Activated CD4-positive, alpha-beta memory T cell treated with anti-CD3 and anti-CD28 coated beads, Interleukin-2, amount 10 ng/mL, durations not matched to agents 7 days and 5 days (primary cell): ENCODE measurements at places on chromosomes 2 and 18. TPM values are rescaled to one million over a fixed set of nuclear protein-coding genes. Genes with fewer than 3 reads are reported as not detected.

- no peak for DNase-seq
- peaks cover 54% of the 10 kb centered on the region for H3K36me3 ChIP-seq
- H3K4me1 ChIP-seq, result peaks cover 25% of the 10 kb centered on the region
These were observed 40.7 kb upstream of the C2orf66 start for GRCh38 chr2:196849895-196850294.

Gene CCDC102B
- total RNA-seq, result 1.0 TPM

DNA sequence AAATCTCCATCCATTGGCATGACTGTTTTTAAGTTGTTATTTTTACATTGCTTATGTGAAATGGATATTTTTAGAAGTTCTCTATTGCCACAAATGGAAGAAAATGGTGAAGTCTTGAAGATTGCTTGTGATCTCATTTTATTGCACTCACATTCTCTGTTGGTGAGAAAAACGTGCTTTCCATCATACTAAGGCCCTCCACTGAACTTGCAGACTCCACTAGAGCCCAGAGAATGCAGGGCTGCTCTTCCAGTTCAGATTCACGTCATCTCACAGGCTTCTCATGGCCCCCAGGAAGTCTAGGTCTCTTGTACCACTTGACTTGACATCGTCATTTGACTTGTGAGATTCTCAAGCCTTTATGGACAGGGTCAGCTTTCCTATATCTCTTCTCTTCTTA is 254.8 kb upstream of the COPS8 start:
- DNase-seq, result no peak
- peaks cover 4% of the 10 kb centered on the region for H3K27me3 ChIP-seq
- no peak overlapping the region for H3K27ac ChIP-seq

GRCh38 chr2:219010162-219010756 is 17.0 kb upstream of the CRYBA2 start:
- no peak overlapping the region for H3K27ac ChIP-seq
- no peaks in the 10 kb centered on the region for H3K4me1 ChIP-seq
- no peak overlapping the region for H3K4me3 ChIP-seq
- H3K27me3 ChIP-seq, result peaks cover 11% of the 10 kb centered on the region

GRCh38 chr2:133652398-133652797 is 84.1 kb upstream of the NCKAP5 start:
- no peaks in the 10 kb centered on the region for H3K4me1 ChIP-seq
- no peak for DNase-seq
- no peak overlapping the region for H3K27ac ChIP-seq
- no peaks in the 10 kb centered on the region for H3K27me3 ChIP-seq
- H3K4me3 ChIP-seq, result no peak overlapping the region

DNA sequence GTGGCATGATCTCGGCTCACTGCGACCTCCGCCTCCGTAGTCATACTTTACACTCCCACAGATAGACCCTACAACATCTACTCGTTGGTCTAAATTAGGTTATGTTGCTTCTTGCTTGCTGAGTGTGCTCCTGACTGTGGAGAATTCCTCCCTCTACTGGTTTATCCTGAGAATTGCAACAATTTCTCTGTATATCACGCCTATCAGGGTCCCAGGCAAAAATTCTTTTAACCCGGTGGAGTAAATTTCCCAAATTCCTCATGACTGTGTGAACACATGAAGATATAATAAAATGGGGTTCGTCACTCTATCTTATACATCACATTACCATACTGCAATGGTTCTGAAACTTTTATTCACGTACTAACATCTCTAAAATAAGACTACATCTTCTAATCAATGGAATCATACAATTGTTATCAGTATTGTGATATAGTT is 156.7 kb downstream of the EVA1A start:
- DNase-seq, result no peak
- H3K36me3 ChIP-seq, result no peaks in the 10 kb centered on the region
- no peaks in the 10 kb centered on the region for H3K4me1 ChIP-seq
- no peak overlapping the region for H3K4me3 ChIP-seq
- peaks cover 15% of the 10 kb centered on the region for H3K27me3 ChIP-seq
- H3K27ac ChIP-seq, result no peak overlapping the region

Gene CYP1B1
- 19.4 TPM for total RNA-seq

GRCh38 chr2:40997362-40997761 is 545.5 kb upstream of the SLC8A1 start:
- H3K4me3 ChIP-seq, result no peak overlapping the region
- no peaks in the 10 kb centered on the region for H3K27me3 ChIP-seq
- H3K27ac ChIP-seq, result no peak overlapping the region
- no peaks in the 10 kb centered on the region for H3K4me1 ChIP-seq

DNA sequence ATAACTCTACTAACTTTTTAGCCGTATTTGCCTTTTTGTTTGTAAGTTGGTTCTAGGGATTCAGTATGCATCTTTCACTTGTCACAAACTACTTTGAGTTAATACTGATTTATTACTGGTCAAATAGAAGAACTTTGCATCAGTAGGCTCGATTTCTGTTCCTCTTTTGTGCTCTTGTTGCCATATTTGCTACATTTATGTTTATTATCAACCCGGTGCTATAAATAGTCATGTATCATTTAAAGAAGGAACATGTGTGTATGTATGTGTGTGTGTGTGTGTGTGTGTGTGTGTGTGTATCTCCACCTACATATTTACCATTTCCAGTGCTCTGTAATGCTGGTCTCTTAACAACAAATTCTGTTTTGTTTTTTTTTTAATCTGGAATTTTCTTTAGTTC is 79.6 kb upstream of the B3GNT7 start:
- H3K4me3 ChIP-seq, result no peak overlapping the region
- H3K36me3 ChIP-seq, result no peaks in the 10 kb centered on the region
- DNase-seq, result no peak
